ENCODE measurements at places on chromosomes 4 and X. TPM values are rescaled to one million over a fixed set of nuclear protein-coding genes. Genes with fewer than 3 reads are reported as not detected.
A peak's percentile ranks its signal among the peaks of the same experiment; 100 is the strongest.

WAS gene
- 0.22 TPM for total RNA-seq

NDP gene
- not detected for total RNA-seq

- no peaks in the 10 kb centered on the region for H3K36me3 ChIP-seq
- no peaks in the 10 kb centered on the region for H3K27me3 ChIP-seq
- H3K4me3 ChIP-seq: no peak overlapping the region
- peak; percentile 49 for DNase-seq
- H3K4me1 ChIP-seq: 0 out of 2 replicates have a peak, but pooled peaks cover 4% of the 10 kb centered on the region
Measured at GRCh38 chrX:129723511-129723910, 15.3 kb upstream of the XPNPEP2 start.

DNA sequence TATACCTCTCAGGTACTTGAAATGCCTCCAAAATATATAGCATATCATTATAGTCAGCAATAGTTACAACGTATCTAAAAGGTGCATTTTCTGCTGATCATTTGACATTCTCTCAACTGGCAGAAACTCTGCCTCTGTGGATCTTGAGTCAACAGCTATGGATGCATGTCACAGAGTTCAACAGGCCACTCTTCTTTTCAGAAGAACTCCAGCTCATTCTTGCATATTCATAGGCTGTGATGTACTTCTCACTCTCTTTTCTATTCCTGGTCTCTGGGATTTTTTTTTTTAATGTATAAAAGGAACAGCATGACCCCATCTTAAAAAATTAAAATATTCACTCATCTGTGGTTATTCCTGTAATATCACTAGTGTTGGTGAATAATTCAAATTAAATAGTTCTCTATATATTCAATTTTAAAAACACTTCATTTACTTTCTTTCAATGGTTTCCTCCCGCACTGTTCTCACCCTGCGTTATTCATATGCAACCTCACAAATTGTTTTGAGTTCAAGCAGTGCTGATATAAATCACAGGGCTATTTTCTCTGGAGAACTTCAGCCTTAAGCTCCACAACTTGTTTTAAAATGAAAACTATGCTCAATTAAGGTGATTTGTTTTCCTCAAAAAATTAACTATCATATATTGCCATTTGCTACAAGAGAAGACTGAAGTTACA, 1111.2 kb upstream of the ADGRL3 start:
- H3K27ac ChIP-seq: no peak overlapping the region
- no peak overlapping the region for H3K4me3 ChIP-seq
- H3K4me1 ChIP-seq: no peaks in the 10 kb centered on the region
- DNase-seq: no peak
- no peaks in the 10 kb centered on the region for H3K27me3 ChIP-seq

DNA sequence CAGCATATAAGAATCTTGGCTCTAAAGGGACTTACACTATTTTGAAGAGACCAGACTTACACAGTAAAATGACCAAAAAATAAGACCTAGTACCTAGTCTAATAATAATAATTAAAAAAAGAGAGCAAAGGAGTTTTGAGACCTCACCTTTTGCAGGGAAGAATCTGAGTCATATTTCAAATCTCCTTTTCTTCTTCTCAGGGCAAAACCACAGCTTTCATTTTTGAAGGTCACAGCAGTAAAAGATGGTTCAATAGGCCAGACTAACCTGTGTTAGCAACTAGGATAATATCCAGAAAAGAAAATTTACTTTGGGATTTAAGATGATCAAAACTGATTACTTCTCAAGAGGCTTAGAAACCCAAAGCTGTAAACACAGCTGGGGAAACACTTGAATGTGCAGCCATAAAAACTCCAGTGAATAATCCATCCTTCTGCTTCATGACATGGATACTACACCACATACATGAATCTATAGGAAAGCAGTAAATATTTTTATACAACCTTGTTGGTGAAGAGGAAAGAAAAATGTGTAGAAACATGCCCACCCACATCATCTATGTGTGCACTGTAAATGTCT, 25.9 kb upstream of the LNX1 start:
- H3K27me3 ChIP-seq: no peaks in the 10 kb centered on the region
- no peak overlapping the region for H3K4me3 ChIP-seq
- H3K36me3 ChIP-seq: no peaks in the 10 kb centered on the region

GRCh38 chr4:16588651-16589050, 309.8 kb downstream of the LDB2 start:
- no peaks in the 10 kb centered on the region for H3K27me3 ChIP-seq
- H3K27ac ChIP-seq: no peak overlapping the region
- DNase-seq: no peak

Measured in PC-9 (cell line).